Mammary epithelial cell (primary cell): ENCODE measurements at places on chromosomes 2 and 18.
A peak's percentile ranks its signal among the peaks of the same experiment; 100 is the strongest.

GRCh38 chr2:108602422-108602821, 68.2 kb downstream of the LIMS1 start:
- no peak for DNase-seq

- DNase-seq = no peak
Observed at GRCh38 chr2:172216477-172216876, 113.8 kb upstream of the DLX2 start.

GRCh38 chr2:20558391-20559150, 92.3 kb downstream of the HS1BP3 start:
- no peak for DNase-seq

- DNase-seq = no peak
Observed at GRCh38 chr18:36328385-36328858, 30.9 kb downstream of the FHOD3 start.

DNA sequence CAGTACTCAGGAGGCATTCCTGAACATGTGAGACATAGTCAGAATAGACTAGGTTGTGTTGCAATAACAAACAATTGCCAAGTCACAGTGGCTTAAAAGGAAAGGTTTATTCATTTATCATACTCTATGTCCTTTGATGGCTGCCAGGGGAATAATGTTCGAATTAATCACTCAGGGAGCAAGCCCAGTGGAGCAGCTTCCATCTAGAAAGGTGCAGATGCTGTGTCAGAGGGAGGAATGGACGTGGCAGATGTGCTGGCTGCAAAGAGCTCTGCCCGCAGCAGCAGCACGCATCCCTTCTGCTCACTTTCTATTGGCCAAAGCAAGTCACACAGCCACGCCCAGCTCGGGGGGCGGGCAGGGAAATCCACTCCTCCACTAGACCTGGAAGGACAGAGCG, 105.9 kb upstream of the AQP4 start:
- DNase-seq = peak; percentile 75

DNA sequence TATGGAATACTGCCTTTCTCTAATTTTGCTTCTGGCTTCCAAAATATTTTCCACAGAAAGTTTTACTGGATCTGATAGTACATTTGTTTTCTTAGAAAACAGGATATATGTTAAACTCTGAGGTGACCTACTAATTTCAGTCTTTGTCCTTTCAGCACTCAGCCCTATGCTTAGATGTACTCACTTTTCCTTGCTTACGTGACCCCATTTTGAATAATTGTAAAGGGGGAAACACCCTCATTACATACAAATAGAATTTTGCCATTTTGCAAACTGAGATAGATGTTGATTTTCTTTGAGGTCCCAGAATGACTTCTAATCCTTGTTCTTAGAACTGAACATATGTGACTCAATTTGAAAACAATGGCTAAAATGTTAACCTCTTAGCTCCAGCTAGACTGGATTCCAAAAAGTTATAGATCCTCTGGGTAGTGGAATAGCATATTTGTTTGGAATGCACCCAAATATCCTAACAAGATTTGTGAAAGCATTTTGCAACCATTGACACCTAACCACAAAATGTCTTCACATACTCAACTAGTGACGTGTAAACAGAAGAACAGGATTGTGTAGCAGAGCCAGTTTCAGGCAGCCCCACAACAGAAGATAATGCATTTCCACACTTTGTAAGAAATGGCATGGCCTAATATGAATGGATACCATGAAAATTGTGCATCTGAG, 44.8 kb upstream of the EHBP1 start:
- DNase-seq = peak; percentile 86

DNA sequence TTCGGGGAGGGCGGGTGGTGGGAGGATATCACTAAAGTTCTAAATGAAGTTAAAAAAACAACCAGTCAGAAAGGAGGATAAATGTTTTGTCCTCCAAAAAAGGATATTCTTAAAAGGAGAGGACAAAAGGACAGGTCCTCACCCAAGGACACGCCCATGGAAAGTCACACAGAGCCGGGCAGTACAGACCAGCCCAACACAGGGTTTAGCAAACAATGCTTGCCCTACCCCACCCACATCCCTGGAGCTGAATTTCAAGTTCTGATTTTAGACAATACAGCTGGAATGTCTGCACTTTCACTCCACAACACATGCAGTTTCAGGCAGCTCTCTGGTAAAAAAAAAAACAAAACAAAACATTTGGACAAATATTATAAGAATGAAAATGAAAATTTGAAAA, 67.9 kb downstream of the SLC9A4 start:
- DNase-seq = no peak

DNA sequence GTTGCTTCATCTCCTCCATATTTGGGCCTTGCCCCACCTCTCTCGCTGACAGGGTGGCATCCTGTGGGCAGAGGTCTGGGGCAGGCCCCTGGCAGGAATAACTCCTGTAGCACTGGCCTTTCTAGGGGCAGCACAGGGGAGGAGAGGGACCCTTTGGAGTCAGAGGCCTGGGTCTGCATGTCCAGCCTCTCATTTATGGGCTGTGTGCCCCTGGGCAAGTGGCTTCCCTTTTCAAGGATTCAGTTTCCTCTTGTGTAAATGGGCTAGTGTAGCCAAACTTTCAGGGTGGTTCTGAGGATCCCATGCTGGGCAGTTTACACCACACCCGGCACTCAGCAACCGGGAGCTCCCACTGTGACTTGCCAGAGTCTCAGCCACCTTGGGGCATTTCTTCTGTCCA, 23.4 kb downstream of the ADRA2B start:
- no peak for DNase-seq

GRCh38 chr2:113697516-113697915, 58.9 kb downstream of the SLC35F5 start:
- DNase-seq = peak; percentile 67

GRCh38 chr2:39289609-39290008, 45.8 kb upstream of the CDKL4 start:
- DNase-seq = peak; percentile 17

GRCh38 chr2:182416191-182416590, 10.6 kb downstream of the PDE1A start:
- DNase-seq = no peak

GRCh38 chr2:160006475-160006874, 55.9 kb downstream of the PLA2R1 start:
- no peak for DNase-seq

DNA sequence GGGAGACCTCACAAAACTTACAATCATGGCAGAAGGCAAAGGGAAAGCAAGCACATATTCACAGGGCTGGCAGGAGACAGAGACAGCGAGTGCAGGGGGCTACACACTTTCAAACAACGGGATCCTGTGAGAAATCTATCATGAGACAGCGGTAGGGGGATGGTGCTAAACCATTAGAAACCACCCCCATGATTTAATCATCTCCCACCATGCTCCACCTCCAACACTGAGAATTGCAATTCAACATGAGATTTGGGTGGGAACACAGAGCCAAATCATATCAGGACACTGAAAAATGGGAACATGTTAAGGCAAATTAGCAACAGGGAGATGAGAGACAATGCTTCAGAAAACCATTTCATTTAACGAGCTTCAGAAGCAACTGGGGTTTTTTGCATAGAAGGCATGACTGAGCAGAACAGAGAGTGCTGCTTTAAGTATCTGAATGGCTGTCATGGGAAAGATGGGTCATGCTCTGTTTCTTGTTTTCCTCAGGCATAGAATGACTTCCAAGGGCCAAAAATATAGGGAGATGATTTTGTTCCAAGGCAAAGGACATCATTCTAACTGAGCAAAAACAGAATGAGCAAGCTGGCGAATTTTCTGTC, 100.8 kb upstream of the MAP2 start:
- no peak for DNase-seq

GRCh38 chr2:71675296-71675695, 221.9 kb downstream of the DYSF start:
- DNase-seq = peak; percentile 51

GRCh38 chr2:65137197-65137775, 7.4 kb upstream of the RAB1A start:
- DNase-seq = no peak

- DNase-seq = peak; percentile 21
Observed at GRCh38 chr2:37523814-37524362, 147.6 kb downstream of the CDC42EP3 start.

- DNase-seq = no peak
Observed at GRCh38 chr2:43524177-43524965, 71.5 kb downstream of the THADA start.

DNA sequence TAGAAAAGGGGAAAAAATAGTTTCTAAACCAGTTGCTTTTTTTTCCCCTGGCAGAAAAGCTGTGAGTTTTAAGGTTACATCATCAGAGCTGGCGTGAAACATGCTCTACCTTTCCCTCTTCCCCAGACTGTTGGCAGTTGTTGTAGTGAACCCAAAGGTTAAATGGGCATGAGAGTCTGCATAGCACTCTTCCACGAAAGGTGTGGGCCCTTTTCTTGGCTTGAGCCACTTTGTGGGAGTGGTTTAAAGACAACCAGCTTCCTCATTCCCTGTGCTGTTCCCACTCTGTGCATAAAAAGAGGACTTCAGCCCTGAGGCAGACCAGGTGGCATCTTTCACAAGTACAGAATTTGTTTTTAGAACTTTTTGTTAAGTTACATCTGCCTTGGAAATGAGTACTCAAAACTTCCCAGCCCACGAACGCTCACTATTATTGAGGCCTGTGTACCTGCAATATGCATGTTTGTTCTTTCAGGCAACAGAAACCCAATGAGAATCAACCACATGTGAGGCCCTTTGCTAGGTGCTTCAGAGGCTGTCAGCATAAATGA, 243.8 kb downstream of the BABAM2 start:
- peak; percentile 34 for DNase-seq

DNA sequence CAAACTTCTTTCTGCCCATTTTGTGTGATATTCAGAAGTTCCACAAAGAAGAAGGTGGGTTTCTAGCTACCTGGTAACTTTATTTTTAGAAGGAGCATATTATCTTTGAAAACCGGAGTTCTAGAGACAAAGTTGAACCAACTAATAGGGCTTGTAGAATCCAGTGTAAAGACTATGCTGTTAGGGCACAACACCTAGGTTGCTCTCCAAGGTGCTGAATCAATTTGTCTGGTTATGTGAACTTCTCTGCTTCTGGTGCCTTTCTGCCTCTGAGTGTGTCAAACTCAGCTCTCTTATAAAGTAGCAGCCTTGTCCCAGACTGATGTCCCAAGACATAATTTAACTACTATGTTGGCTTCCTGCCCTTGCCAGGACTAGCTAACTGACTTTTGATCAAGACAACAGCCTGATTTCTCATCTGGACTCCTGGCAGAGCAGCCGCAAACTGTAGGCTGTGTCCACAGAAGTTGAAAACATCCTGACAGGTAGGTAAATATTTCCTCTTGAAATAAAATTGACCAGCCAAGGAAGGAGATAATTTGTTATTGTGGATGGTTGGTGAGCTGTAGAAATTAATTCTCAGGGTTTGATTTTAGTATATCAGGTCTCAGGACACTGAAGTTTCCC, 119.4 kb downstream of the CYRIA start:
- peak; percentile 52 for DNase-seq

GRCh38 chr2:8594731-8595427, 87.0 kb upstream of the ID2 start:
- DNase-seq = no peak

- peak; percentile 34 for DNase-seq
Observed at GRCh38 chr18:41391616-41392595, 563.1 kb upstream of the PIK3C3 start.

- DNase-seq = peak; percentile 86
Observed at GRCh38 chr18:40877096-40877495, 1077.9 kb upstream of the PIK3C3 start.
